ENCODE measurements at places on chromosomes 1 and 21.
A peak's percentile ranks its signal among the peaks of the same experiment; 100 is the strongest.

DNA sequence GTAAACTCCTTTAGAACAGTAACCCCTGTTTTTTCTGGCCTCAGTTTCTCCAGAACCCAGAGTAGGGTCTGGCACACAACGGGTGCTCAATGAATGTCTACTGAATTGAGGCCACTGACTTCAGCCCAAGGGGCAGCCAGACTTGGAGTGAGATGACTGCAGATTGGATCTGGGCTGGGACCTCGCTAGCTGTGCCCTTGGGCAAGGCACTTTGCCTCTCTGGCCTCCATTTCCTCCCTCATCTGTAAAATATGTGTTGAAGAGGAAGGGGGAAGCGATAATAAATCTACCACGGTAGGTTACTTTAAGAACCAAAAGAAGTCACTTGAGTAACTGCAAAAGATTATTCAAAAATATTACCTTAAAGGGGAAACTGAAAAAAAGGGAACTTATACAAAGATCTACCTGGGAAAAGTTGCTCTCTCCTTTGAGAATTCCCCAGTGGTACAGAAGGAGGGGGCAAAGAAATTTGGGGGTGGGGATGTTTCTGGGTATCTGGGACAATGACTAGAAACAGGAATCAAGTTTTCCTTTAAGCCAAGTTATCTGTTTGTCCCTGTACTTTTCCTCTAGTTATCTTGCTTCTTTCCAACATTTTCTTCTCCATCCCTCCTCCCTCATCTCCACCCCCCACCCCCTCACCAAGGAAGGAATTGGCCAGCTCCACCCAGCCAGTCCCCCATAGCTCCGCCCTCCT lies 394 bp upstream of the GRHL3 start:
- no peak for DNase-seq

DNA sequence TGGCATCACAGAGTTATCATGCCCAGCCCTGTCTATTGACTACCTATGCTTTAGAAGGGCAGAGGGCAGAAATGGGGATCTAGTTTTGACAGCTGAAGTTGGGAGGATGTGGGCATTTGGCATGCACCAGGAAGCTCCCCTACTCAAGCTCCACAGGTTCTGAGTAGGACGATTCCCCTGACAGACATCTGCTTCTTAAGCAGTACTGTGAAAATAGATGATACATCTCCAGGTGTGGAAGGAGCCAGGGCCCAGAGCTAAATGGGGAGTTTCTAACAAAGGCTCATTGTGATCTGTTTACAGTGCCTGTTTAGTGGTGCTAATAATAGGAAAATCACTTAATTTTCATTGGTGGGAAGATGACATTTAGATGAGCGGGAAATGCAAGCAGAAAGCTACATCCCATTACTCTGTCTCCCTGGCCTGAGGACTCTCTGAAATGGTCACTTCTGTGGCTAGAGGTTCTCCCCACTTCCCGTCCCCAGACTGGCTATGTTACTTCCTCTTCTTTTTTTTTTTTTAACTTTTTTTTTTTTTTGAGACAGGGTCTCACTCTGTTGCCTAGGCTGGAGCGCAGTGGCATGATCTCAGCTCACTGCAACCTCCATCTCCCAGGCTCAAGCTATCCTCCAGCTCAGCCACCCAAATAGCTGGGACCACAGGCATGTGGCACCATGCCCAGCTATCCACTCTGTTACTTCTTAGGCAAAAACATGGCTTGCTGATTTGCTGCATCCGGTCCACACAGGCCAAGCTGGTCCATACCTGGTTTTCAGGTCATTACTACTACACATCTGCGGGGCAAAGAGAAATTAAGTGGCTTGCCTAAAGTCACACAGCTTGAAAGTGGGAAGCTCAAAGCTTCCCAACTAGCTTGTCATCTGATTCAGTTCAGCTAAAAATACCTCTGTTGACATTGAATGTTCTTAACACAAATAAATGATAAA lies 23.2 kb upstream of the CNIH3 start:
- DNase-seq = no peak

DNA sequence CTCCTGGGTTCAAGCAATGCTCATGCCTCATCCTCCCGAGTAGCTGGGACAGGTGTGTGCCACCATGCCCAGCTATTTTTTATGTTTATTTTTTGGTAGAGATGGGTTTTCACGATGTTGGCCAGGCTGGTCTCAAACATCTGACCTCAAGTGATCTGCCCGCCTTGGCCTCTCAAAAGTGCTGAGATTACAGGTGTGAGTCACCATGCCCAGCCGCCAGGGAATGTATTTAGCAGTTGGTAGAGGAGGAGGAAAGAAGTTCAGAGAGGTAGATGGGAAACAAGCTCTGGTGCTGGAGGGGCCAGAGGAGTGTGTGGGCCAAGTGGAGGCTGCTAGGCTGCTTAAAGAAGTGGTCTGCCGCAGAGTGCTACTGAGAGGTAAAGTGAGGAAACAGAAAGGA lies 6.0 kb downstream of the DOP1B start:
- no peak for DNase-seq

DNA sequence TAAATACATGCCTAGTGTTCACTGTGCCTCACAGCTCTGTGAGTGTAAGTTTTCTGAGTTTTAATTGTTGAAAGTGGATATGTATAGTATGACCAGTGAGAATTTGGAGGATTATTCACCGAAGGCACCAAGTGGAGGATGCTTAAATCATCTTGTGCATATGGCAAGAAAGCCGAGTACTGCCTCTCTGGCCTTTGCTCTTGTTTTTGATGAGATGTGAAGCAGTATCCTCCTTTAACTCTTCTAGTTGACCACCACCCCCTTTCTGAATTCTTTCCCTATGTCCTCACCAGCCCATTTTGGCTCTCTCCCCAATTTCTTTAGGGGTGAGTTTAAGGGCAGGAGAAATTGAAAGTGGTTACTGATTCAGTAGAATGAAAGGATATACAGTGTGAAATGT lies 130.4 kb downstream of the SYT2 start:
- DNase-seq = no peak

- DNase-seq = no peak
Measured at GRCh38 chr21:27477296-27477695, 510.4 kb upstream of the ADAMTS5 start.

- DNase-seq = peak; percentile 54
Measured at GRCh38 chr1:166164995-166165660, 1.7 kb downstream of the FAM78B start.

- peak; percentile 37 for DNase-seq
Measured at GRCh38 chr1:184823080-184823479, 68.4 kb upstream of the EDEM3 start.

DNA sequence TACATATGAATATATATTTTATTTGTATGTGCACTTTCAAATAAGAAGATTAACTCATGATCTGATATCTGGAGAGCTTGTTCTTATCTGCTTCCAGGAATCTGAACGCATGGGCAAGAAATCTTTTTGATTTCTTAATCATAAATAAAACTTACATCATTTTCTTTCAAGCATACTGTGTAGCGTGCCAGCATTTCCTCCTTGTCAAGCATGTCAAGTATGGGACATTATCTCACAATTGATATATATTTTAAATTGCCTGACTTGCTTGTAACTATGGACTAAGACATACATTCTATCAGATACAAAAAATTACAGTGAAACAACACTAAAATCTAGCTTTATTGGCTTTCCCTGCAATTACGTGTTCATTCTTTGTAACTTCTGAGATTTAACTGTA lies 1128.2 kb downstream of the PLA2G4A start:
- DNase-seq = no peak

GRCh38 chr1:220879509-220880361 lies 492 bp downstream of the HLX start:
- DNase-seq = peak; percentile 52

DNA sequence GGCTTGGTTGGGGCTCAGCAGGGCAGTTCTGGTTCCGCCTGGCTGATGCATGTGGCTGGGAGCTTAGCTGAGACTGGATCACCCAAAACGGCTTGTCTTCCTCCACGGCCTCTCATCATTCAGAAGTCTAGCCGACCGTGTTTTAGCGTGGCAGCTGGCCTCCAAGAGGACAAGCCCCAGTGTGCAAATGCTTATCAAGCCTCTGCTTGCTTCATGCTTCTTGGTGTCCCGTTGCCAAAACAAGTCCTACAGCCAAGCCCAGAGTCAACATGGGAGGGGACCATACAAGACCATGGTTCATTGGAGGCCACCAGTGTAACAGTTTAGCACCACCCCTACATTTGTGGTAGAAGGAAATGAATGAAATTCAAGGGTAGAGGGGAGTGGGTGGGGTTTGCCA lies 10.5 kb upstream of the KDF1 start:
- DNase-seq = no peak

- no peak for DNase-seq
Measured at GRCh38 chr1:56574794-56575193, 4.6 kb downstream of the PLPP3 start.

GRCh38 chr1:65424573-65424889 lies 4.1 kb downstream of the LEPR start:
- DNase-seq = no peak

- DNase-seq = no peak
Measured at GRCh38 chr21:31781737-31782136, 49.8 kb upstream of the SCAF4 start.

GRCh38 chr1:200330741-200331428 lies 79.0 kb downstream of the ZNF281 start:
- no peak for DNase-seq

DNA sequence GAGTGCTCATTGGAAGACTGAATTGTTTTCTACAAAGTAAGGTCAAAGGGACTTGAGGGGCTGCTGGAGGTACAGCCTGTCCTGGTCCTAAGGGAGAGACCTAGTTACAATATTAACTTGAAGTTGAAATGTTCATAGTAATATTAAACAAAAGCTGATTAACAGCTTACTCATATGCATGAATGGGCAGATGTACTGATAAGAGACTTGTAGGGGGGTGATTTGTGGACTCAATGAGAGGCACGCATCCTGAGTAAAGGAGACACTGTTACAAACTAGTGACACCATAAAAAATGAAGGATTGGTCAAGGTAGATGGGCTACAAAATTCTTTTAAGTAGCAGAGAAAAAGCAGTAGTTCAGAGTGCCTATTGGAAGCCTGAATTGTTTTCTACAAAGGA lies 2.7 kb downstream of the HSD11B1 start:
- no peak for DNase-seq

DNA sequence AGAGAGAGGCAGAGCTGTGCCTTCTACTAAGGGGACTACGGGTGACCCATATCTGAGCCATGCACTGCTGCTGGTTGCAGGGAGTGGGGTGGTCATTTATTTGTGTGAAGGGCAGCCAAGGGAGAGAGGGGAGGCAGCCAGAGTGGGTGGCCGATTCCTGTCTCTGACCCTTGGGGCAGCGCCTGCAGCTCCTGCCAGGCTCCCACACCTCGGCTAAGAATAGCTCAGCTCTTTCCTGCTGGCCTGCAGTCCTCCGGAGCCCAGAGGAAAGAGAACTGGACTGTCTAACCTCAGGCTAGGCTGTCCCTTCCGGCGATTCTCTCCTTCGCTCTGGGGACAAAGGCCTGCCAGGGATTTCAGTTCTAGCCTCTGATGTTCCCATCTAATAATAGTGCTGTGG lies 11.6 kb upstream of the CD34 start:
- no peak for DNase-seq

GRCh38 chr21:45869121-45870007 lies 112.2 kb upstream of the COL6A1 start:
- DNase-seq = no peak

DNA sequence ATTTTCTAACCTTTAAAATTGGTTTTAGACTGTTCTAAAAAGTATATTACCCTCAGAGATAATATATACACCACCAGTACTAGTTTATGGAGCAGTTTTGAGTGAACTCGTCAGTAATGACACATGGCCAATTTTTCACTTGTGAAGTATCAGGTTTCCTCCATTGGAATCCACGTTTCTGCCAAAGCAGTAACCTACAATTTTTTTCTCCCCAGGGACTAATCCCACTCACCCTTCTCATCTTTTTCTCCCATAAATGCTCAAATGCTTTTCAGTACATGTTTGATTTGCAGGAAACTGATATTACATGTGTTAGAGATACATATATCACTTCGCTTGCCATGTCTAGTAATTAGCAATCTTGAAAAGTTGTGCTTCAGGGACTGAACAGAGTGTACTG lies 94.1 kb downstream of the COL24A1 start:
- no peak for DNase-seq

DNA sequence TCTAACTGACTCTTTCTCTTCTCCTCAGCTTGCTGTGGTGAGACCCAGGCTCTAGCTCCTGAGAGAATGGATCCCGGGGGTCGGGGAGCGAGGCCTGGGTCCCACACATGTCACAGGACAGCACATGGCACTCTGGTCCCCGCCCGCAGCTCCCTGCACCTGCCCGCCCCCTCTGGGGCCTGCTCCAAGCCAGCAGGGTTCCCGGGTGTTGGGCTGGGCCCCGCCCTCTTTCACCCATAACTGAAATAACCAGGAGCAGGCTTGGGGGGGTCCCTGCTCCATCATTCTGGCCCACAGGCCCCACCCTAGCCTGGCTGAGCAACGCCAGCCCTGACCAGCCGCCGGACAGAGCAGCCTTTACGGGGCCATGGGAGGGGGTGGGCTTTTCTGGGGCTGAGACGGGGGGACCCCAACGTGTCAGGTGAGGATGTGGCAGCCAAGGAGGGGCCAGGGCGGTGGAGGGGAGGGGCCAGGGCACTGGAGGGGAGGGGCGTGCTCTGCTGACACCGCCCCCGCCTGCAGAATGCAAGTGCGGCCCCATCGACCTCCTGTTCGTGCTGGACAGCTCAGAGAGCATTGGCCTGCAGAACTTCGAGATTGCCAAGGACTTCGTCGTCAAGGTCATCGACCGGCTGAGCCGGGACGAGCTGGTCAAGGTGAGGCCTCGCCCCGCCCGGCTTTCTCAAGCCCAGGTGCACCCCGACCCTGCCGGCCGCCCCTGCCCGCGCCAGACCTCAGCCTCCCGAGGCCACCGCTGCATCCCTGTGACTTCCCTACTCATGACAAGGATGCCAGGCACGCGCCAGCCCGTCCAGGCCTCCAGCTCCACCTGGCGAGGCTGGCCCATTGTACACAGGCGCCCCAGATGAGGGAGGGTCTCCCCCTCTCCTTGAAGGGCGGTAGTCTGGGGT lies 19.4 kb downstream of the COL6A1 start:
- DNase-seq = no peak

GRCh38 chr1:117392771-117393170 lies 25.5 kb downstream of the MAN1A2 start:
- no peak for DNase-seq

DNA sequence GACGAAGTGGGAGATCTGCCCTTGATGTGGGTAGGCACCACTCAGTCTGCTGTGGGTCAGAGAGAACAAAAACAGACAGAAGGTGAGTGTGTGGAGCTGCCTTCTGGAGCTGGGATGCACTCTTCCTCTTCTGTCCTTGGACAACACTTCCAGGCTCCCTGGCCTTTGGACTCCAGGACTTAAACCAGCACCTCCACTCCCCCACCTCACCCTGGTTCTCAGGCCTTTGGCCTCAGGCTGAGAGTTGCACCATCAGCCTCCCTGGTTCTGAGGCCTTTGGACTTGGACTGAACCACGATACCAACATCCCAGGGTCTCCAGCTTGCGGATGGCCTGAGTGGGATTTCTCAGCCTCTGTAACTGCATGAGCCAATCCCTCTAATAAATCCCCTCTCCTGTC lies 68.1 kb upstream of the STUM start:
- DNase-seq = no peak

DNA sequence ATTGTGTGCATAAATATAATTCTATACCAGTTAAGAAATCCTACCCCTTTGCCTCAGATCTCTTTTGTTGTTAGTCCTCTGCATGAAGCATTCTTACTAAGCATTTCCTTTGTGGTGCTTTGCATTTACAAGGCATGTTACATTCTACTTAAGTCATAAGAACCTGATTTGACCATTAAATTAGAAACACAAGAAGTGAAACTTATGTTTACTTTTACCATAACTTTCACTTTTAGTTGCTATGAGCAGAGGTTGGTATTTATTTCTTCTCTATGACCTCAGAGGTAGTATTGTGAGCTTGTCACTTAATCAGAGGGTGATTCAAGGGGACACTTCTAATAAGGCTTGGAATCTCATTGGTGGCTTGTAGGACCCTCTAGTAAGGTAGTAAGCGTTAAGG lies 9.0 kb downstream of the FAM20B start:
- DNase-seq = no peak
